Stimulated activated naive CD4-positive, alpha-beta T cell treated with Interleukin-2 at 50 U/mL for 16 hours (primary cell): ENCODE measurements at places on chromosomes 3 and 15.

DNA sequence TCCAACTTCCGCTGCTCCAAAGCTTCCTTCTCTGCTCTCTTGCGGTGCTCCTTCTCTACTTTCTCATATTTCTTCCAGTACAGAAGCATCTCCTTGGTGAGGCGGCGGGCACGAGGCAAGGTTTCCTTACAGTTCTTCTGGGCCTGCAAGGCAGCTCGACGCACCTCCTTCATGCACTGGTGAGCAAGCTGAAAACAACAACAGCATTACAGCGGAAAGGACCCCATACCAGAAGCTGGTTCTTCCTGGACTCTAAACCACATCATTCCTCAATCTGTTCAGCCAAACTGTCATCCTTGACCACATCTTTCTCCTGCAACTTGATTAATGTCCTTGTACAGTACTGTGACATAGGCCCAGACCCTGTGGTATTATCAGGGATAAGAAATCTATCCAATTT lies 36.4 kb downstream of the INO80 start:
- no peak for DNase-seq

DNA sequence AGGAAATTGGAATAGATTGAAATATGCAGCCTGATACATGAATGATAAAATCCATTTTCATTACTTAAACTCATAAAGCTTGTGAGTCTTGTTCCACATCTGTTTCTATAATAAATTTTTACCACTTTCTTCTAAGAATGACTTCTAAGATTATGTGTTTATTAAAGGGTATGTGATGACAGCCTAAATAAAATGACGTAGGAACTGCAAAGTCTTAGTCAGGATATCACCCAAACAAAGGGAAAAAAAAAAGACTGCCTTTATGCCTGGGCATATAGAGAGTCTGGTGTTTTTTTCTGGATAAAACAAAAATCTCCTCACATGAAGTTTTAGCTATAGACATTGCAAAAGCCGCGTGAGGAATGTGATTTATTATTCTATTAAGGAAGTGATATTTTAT lies 844.0 kb downstream of the DIPK2A start:
- no peak for DNase-seq

- DNase-seq: no peak
These were observed 8.2 kb upstream of the APEH start for GRCh38 chr3:49665822-49666519.

DNA sequence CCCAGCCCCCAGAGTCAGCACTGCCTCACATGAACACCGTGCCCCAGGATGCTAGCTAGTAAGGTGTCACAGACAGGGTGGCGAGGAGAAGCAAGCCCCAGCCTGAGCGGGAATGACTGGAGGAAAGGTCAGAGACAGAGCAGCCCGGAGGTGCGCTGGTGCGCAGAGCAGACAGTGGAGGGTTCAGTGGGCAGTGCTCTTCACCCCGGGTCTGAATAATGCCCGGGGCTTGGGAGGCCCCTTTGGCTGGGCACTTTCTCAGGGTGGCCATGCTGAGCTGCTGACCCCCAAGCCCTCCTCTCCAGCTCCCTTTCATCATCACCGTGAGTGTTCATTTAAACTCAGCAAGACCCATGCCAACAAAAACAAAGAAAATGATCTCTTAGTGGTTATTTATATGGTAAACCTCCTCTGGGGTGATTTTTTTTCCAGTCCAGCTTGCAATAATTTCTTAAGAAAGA lies 110.8 kb downstream of the VGLL4 start:
- no peak for DNase-seq

GRCh38 chr15:88258093-88258641 lies 1.6 kb upstream of the NTRK3 start:
- DNase-seq: no peak

DNA sequence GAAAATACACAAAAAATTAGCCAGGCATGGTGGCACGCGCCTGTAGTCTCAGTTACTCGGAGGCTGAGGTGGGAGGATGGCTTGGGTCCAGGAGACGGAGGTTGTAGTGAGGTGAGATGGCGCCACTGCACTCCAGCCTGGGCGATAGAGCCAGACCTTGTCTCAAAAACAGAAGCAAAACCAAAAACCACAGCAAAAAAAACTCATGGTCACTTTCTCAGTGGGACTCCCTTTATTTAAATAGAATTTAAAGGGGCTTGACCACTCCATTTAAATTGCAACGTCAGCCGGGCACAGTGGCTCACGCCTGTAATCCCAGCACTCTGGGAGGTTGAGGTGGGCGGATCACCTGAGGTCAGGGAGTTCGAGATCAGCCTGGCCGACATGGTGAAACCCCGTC lies 32.8 kb downstream of the ARHGAP31 start:
- no peak for DNase-seq

DNA sequence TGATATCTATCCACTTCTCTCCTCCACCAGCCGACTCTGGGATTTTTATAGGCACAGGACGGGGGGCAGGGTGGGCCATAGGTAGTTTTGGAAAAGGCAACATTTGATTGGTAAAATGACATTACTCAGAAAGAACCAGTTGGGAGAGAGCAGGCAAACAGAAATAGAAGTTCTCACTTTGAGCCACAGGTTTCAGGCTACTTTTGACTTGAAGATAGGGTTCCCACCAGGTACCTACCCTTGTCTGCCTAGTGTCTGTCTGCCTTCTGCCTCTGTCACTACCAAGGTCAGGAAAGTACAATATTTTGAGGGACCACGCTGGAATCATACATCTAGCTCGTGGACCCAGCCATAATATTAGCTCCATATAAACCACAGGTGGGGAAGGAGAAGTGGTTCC lies 412.9 kb upstream of the GRM7 start:
- DNase-seq: no peak

- DNase-seq: no peak
These were observed 9.0 kb downstream of the COL6A5 start for GRCh38 chr3:130354430-130354829.

DNA sequence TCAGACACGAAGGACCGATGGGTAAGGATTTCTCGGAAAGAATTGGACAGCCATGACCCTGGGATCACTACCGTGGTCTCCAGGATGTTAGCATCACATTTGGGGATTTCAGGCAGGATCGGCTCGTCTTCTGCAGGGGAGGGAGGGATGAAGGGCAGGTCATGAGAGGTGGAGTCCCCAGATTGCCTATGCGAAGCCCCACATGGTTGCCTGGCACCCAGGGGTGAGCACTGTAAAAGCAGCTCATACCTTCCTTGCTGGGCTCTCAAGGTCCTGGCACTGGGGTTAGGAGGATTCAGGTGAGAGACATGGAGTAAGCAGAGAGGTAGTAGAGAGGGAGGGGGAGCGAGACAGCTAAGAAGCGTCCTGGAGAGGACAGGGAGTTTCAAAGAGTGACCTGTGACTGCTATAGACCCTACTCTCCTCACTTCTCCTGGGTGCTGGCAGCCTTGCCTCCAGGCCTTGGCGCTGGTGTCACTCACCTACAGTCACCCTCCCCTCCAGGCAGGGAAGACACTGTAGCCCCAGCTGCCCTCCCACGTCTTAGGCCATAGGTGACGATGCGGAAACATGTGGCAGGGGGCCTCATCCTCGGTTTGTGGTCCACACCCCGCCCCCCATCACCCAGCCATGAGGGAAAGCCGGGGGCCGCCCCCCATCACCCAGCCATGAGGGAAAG lies 15.0 kb upstream of the EHD4 start:
- no peak for DNase-seq

DNA sequence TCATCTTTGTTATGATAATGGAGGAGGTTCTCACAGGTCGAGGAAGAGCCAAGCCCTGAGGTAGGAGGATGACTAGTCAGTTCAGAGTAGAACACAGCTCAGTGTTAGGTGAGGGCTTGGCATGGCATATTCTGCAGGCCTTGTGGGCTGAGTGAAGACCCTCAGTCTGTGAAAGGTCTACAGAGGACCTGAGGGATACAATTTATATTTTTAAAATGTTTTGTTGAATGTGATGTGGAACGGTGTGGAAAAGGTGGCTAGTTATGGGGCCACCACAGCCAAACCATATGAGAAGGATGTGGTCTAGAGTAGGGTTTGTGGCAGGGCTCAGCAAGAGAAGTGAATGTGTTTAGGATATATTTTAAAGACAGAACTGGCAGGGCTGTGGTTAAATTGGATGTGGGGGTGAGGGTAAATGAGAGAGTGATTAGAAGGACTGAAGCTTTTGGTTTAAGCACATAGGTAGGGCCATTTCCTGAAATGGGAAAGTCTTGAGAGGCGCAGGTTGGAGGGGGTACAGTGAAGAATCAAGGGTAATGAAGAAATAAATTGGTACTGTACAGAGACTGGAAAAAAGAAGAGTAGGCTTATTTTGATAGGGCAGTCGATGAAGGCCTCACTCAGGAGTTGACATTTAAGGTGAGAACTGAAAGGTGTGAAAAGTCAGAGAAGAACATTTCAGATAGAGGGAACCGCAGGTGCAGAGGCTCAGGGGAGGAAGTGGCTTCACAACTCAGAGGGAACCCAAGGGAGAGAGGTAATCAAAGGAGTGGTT lies 60.5 kb downstream of the SPTSSB start:
- DNase-seq: peak; percentile 16

DNA sequence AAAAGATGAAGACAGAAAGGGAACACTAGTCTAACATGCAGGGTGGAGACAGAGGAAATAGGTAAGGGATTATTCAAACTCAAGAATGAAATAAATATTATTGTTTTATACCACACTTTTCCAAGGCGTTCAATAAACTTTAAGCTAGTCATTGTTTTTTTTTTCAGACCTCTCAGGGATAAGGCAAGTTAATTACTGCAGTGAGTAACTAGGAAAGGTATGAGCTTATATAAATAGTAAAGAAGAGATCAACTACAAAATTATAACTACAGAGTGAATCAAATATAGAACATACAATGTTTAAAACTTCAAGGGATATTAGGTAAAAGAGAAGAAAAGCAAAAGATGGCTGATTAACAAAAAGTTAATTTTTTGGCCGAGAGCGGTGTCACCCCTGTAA lies 31.5 kb upstream of the XXYLT1 start:
- no peak for DNase-seq

GRCh38 chr15:49179433-49180190 lies 9.6 kb downstream of the GALK2 start:
- DNase-seq: no peak

DNA sequence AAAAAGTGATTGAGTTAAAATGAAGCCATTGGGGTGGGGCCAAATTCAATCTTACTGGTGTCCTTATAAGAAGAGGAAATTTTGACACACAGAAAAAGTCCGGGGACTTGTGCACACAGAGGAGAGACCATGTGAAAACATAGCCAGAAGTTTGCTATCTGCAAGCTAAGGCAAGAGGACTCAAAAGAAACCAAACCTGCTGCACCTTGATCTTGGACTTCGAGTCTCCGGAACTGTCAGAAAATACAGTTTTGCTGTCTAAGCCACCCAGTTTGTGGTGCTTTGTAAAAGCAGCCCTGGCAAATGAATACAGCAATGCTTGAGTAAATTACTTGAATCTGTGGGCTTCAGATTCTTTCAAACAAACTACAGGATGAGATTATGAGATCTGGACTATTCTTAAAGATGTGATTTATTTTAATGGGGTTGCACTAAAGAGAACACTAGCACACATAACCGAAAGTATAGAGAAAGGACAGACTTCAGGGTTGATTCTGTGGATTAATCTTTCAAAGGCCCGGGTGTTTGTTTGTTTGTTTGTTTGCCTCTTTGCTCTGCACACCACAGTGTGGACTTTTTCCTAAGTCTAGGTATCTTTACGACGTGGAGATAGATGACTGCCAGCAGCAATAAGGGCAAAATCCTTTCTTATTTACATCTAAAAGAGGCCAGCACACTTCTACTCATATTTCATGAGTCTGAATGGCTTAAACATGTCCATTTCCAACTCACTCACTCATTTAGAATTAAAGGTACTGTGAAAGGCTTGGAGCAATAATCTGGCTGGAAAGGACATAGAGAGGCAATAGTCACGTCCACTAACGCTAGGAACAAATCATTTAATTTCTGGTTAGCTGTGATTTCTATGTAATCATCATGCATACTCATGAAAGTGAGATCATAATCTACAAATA lies 53.9 kb upstream of the SSR3 start:
- no peak for DNase-seq

DNA sequence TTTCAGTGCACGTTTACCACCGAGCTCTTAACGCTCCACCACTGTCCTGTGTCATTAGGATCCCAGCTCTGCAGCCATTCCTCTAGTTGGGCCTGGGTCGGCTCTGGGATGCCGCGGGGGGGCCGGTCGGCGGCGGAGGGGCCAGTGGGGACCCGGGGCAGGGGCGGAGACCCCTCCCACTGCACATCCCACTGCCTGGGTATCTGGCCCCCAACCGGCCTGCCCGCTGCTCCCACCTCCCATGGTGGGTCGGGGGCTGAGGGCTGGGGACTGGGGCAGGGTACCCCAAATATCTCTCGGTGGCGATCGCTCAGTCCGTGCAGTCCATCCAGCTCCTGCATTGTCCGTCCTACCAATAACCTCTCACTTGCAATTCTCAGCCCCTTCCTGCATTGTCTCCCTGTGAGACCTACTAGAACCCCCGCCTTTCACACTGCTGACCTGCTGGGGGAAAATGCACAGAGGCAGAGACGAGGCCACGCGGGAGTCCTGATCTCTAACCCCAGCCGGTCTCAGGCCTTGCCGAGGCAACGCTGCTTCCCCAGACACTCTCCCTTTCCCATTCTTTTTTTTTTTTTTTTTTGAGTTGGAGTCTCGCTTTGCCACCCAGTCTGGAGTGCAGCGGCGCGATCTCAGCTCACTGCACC lies 24.0 kb upstream of the MUC20 start:
- no peak for DNase-seq

DNA sequence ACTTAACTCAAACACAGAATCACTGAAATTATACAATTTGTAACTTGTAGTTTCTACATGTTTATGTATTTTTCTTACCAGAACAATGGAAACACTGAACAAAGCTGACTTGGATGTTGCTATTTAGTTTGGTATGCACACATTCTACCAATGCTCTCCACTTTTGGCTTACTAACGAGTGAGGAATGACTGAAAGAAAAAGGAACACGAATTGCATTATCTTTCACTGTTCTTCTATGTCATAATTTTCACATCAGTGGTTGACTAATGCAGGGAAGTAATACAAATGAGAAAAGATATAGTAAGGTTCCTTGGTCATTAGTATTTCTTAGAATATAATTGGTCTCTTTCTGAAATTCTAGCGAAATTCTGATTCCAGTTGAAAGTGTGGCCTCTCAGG lies 9.8 kb upstream of the CNTN3 start:
- no peak for DNase-seq

DNA sequence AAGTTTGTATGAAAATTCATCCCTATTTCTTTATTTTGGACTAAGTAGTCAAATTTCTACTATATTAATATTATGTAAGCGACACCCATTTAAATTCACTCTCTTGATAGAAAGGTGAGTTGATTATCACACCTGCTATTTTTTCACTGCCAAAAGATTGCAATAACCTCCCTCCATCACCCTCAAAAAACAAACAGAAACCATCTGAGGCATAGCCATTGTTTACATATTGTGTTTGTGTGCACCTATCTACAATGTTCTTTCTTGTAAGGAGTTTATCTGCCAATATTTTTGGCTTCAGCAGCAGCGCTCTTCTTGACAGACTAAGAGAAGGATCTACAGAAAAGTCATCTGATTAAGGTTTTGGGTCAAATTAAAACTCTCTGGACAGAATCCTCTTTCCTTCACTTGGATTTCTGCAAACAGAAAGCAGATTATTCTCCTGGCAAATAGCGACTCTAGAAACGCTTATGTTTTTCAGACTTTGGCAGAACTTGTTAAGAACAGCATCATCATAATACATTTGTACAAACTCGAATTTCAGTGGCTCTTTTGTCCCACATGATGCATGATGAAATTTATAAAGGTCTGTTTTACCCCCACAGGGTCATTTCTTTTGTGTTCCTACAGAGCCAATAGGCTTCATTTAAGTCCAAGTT lies 48.6 kb downstream of the KCNMB2 start:
- DNase-seq: no peak

- DNase-seq: peak; percentile 9
These were observed at the start of gene CEMIP for GRCh38 chr15:80778964-80779657. Gene CEMIP, plus strand, starts transcription at chr15:80779370. Its CDS starts 94,510 bp downstream, at chr15:80873880.

GRCh38 chr3:12490547-12490946 lies 6.3 kb downstream of the TSEN2 start:
- no peak for DNase-seq
